Ascending aorta (tissue), 2 donors: ENCODE measurements at places on chromosomes 12 and 14. TPM values are rescaled to one million over a fixed set of nuclear protein-coding genes. Genes with fewer than 3 reads are reported as not detected.

DBX2 gene
- not detected for total RNA-seq

TSPAN8 gene
- total RNA-seq, result 5.5 TPM

KCNH3 gene
- total RNA-seq, result not detected

KLRC1 gene
- not detected for total RNA-seq

SETD1B gene
- total RNA-seq, result 22.7 TPM

PHLDA1 gene
- 11.8 TPM for total RNA-seq

DERA gene
- total RNA-seq, result 5.6 TPM

DNA sequence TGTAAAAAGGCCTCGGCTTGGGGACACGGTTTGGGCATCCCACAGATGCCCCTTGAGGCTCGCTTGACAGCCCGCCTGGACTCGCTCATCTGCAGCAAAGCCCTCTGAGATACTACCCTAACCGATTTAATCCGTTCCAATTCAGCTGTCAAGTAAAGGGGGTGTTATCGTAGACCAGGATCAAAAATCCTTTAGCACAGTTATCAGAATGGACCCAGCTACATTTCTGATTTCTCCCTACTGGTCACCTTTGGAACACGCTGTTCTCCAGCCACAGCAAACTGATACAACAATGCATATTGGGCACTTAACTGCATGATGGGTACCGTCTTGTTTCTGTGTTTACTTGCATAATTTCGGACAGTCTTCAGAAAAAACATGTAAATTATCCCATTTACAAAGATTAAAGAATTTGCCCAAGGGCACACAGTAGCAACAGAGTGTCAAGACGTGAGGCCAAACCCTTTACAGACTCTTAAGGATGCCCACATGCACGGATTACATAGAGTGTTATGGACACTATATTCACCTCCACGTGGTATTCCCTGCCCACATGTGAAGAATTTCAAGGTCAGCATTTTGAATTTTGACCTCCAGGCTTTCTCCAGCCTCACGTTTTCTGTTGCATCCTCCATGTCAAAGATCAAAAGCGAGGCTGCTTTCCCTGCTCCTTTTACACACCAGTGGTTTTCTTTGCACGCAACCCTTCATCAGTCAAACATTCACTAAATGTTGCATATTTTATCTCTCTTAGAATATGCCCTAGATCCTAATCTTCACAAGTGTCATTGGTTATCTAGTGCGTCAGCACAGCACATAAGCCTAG lies 3.2 kb upstream of the DUSP6 start:
- DNase-seq, result no peak

DNA sequence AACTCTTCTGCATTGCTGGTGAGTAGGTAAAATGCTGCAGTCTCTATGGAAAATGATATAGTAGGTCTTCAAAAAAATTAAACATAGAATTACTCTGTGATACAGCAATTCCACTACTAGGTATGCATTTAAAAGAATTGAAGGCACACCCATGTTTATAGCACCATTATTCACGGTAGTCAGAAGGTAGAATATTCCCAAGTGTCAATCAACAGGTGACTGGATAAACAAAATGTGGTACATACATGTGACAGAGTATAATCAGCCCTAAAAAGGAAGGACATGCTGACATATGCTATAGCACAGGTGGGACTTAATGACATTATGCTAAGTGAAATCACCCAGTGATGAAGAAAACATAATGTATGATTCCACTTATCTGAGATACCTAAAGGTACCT lies 123.3 kb downstream of the CCER1 start:
- no peak for DNase-seq

GRCh38 chr14:91159182-91159581 lies 45.3 kb downstream of the DGLUCY start:
- no peak for DNase-seq

- DNase-seq, result no peak
Measured at GRCh38 chr12:79776111-79776510, 85.3 kb upstream of the PAWR start.

DNA sequence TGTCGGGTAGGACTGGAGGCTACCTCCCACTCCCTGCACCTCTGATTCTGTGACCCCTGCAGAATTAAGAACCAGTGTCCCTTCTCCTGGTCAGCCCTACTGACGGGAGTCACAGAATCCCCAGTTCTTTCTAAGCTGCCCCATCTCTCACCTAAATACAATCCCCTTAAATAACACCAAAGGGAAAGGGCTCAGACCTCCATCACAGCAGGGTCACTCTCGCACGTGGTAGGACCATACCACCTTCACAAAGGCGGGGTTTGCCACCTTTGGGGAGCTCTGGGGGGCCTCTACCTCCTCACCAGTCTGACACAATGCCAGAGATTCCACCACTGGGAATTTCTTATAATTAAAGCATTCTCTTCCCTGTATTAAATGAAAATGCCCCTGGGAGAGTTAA lies 35.6 kb downstream of the DAD1 start:
- DNase-seq, result no peak

DNA sequence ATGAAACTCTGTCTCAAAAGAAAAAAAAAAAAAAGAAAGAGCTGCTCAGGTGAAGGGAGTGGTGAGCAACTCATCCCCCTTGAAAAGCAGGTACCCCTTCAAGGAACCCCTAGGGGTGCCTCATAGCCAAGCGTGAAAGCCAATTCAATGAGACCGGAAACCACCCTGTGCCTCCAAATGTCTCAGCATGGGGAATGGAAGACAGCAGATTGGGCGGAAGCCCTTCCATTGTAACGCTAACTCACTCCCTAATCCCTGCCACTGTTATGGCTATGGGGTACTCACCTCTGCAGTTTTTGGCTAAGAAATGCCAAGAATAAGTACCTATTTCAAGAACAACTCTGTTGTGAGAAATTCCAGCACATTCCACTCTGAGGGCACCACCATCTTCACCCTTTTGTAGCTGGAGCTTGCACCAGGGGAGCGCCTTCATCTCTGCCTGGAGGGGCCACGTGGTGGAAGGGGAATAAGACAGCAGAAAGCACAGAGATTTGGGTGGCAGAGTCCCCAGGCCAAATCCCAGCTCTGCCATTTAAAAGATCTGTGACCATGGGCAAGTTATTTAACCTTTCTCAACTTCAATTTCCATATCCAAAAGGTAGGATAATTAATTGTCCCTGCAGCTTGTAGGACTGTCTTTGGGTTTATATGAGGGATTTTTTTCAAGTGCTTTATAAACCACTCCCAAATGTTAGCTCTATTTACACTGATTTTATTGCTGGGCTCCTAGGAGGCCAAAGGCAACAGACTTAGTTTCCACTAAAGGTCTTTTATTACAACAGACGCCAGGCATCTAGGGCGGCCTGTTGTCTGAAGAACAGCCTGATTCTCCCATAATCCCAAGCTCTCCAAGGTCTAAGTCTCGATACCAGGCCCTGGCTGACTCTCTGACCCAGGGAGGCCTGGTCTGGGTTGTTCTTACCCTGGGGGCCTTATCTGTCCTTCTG lies 63.9 kb downstream of the ITPK1 start:
- DNase-seq, result no peak
